Large intestine (tissue), 12 donors: ENCODE measurements at places on chromosomes 7 and 10. TPM values are rescaled to one million over a fixed set of nuclear protein-coding genes. Genes with fewer than 3 reads are reported as not detected.

The ANKRD1 gene
- 0.06 TPM for polyA plus RNA-seq

The TMEM184A gene
- polyA plus RNA-seq, result 58.6 TPM

The ARF5 gene
- 225 TPM for polyA plus RNA-seq

The CSTF2T gene
- 24.4 TPM for polyA plus RNA-seq

GRCh38 chr7:992709-993607 lies 10.0 kb downstream of the CYP2W1 start:
- H3K4me1 ChIP-seq, result peaks cover 34% of the 10 kb centered on the region
- DNase-seq, result peak; percentile 92
- peaks cover 20% of the 10 kb centered on the region for H3K36me3 ChIP-seq
- no peak overlapping the region for H3K27ac ChIP-seq
- H3K27me3 ChIP-seq, result no peaks in the 10 kb centered on the region

DNA sequence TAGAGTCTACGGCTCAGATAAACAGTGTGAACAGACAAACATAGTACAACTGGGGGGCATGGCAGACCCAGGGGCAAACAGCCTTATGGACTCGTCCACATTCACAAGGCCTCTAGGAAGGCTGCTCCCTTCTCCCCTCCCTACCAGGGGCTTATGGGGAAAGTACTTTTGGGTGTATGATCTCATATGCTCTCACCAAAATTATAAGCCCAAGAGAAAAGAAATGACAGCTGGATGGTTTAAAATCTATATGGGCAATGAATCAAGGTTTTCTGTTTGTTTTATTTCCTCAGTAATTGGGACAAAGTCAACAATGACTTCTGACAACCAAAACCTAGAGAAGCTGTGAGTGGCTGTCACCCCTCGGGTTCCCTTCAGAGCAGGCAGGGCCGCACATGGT lies 144.4 kb downstream of the PKD1L1 start:
- no peak overlapping the region for H3K27ac ChIP-seq
- H3K4me3 ChIP-seq, result no peak overlapping the region
- no peaks in the 10 kb centered on the region for H3K36me3 ChIP-seq
- H3K4me1 ChIP-seq, result peaks cover 10% of the 10 kb centered on the region

DNA sequence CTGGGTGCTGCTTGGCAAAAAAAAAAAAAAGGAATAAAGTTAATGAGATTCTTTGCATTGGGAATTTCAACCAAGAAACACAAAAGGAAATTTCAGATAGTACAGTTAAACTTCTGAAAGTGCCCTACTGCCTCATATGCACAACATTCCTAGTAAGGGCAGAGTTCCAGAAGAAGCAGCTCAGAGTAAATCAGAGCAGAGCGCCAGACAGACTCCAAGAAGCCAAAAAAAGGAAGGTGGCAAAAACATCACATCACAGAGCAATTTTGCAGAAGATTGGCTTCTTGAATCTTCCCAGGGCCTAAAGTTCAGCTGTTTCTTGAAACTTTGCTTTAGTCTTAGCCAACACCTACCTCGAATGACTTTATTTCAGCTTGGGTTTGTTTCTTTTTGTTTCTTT lies 544.1 kb downstream of the XPNPEP1 start:
- H3K27ac ChIP-seq, result no peak overlapping the region
- no peak overlapping the region for H3K4me3 ChIP-seq
- no peaks in the 10 kb centered on the region for H3K36me3 ChIP-seq

- H3K36me3 ChIP-seq, result peaks cover 41% of the 10 kb centered on the region
- H3K4me3 ChIP-seq, result no peak overlapping the region
- H3K27ac ChIP-seq, result no peak overlapping the region
- no peaks in the 10 kb centered on the region for H3K27me3 ChIP-seq
- H3K4me1 ChIP-seq, result peaks cover 22% of the 10 kb centered on the region
Observed at GRCh38 chr7:6479067-6479466, 31.3 kb upstream of the DAGLB start.

DNA sequence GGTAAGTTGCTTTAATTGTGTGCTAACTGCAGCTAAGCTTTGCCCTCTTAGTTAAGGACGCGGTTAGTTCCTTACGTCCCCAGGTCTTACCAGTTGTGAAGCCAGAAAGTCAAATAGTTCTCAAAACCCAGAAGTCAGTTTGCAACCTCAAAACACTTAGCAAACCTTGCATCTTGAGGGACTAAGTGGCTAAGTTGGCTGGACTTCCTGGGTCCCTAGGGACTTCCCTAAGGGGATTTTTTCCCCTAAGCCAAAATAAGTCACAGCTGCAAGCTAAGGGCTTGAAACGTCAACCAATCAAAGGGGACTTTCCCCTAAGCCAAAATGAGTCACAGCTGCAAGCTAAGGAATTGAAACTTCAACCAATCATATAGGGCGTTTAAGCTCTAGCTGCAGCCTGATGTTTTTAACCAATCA lies 36.2 kb upstream of the HECW1 start:
- H3K27ac ChIP-seq, result no peak overlapping the region
- peaks cover 3% of the 10 kb centered on the region for H3K27me3 ChIP-seq
- DNase-seq, result no peak
- H3K4me1 ChIP-seq, result no peaks in the 10 kb centered on the region
- H3K4me3 ChIP-seq, result no peak overlapping the region

DNA sequence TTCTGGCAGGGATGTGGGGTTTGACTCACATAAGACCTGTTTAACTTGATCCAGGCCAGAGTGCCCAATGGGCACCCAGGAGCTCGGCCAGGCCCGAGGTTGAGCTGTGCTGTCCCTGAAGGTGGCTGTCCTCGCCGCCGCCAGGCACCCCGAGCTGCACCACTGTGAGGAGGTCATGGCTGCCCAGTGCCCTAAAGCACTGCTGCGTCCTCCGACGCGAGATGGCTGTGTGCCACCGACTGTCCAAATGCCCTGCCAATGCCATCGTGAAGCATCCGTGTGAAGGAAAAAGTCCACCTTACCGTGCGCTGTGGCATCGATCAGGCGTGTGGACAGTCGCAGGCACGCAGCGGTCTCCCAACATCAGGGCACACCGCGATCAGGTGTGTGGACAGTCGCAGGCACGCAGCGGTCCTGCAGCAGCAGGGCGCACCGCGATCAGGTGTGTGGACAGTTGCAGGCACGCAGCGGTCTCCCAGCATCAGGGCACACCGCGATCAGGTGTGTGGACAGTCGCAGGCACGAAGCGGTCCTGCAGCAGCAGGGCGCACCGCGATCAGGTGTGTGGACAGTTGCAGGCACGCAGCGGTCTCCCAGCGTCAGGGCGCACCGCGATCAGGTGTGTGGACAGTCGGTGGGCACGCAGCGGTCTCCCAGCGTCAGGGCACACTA lies 120.3 kb downstream of the VIPR2 start:
- DNase-seq, result no peak
- H3K27me3 ChIP-seq, result peaks cover 10% of the 10 kb centered on the region
- peaks cover 4% of the 10 kb centered on the region for H3K4me1 ChIP-seq
- H3K27ac ChIP-seq, result no peak overlapping the region

DNA sequence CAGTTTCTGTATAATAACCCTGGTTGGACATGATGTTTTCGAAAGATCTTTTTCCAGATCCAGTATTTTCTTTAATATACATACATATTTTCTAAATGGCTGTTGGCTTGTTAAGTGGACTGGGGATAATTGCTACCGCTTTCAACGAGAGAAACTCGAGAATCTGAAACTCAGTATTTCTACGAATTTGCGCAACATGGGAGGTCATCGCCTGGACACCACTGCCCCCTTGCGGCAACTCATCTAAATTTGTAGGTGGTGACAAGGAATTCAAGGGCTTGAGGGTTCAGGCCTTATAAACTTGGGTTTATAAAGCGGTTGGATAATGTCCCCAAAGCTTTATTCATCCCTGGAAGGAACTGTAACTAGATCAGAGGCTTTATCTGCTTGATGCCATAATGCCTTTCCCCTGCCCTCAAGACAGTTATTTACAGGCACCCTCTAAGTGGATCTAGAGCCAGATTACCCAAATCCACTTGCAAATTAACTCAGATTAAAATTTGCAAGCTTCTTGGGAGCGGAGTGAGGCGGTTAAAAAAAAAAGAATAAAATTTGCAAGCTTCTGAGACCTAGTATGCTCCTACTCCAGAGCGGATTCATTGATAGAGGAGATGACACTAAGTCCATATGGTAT lies 21.3 kb upstream of the KCNK18 start:
- peaks cover 6% of the 10 kb centered on the region for H3K4me1 ChIP-seq
- H3K4me3 ChIP-seq, result peak overlapping the region; percentile 41
- DNase-seq, result peak; percentile 64
- peaks cover 28% of the 10 kb centered on the region for H3K27me3 ChIP-seq
- no peaks in the 10 kb centered on the region for H3K36me3 ChIP-seq
- no peak overlapping the region for H3K27ac ChIP-seq

- H3K27me3 ChIP-seq, result no peaks in the 10 kb centered on the region
- H3K4me3 ChIP-seq, result no peak overlapping the region
- H3K4me1 ChIP-seq, result no peaks in the 10 kb centered on the region
Observed at GRCh38 chr10:123212640-123213039, 58.4 kb downstream of the BUB3 start.

- no peaks in the 10 kb centered on the region for H3K36me3 ChIP-seq
- no peak overlapping the region for H3K4me3 ChIP-seq
- peak overlapping the region; percentile 5 for H3K27ac ChIP-seq
- peaks cover 11% of the 10 kb centered on the region for H3K4me1 ChIP-seq
- H3K27me3 ChIP-seq, result no peaks in the 10 kb centered on the region
Observed at GRCh38 chr10:12448729-12449391, 99.5 kb downstream of the CAMK1D start.

- no peaks in the 10 kb centered on the region for H3K4me1 ChIP-seq
- H3K36me3 ChIP-seq, result no peaks in the 10 kb centered on the region
- DNase-seq, result no peak
- H3K27me3 ChIP-seq, result no peaks in the 10 kb centered on the region
- no peak overlapping the region for H3K4me3 ChIP-seq
Observed at GRCh38 chr7:28458732-28459131, 46.4 kb downstream of the CREB5 start.

GRCh38 chr10:7608001-7608400 lies 58.8 kb downstream of the ITIH5 start:
- H3K4me1 ChIP-seq, result no peaks in the 10 kb centered on the region
- H3K27me3 ChIP-seq, result no peaks in the 10 kb centered on the region
- no peak for DNase-seq
- no peaks in the 10 kb centered on the region for H3K36me3 ChIP-seq
- H3K4me3 ChIP-seq, result no peak overlapping the region

DNA sequence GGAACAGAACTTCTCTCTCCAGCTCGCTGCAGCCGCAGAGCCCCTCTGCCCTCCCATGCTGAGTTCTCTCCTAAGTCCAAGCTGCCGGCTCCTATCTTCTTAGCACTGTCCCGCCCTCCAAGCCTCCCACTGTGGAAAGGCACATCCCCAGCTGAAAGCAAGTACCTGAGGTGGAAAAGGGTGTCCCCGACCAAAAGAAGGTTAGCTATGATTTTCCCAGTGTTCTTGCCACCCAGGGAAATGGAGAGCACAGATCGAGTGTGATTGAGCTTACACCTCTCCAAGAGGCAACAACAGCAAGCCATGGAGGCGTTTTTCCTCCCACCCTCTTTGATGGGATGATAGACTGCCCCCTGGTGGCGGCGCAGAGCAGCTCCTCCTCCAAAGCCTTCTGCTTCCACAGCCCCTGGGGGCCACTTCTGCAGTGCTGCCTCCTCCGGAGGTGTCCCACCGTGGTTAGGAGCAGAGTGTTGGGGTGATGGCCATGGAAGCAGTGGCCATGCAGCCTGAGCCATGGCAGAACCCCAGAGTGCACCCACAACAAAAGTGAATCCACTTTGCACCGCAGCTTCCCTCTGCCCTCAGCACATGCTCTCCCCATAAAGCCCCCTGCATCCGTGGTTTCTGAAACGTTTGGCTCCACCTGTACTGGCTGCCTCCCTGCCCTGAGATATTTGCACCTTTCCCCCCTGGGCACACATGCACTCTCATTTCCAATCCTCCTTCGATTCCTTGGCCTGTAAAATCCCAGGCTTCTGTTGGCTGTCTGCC lies 143.1 kb upstream of the STK17A start:
- no peak overlapping the region for H3K27ac ChIP-seq
- no peaks in the 10 kb centered on the region for H3K36me3 ChIP-seq
- peak; percentile 26 for DNase-seq

GRCh38 chr7:122885583-122886356 lies 490 bp downstream of the CADPS2 start:
- peak overlapping the region; percentile 76 for H3K27ac ChIP-seq
- H3K4me1 ChIP-seq, result peaks cover 9% of the 10 kb centered on the region
- H3K36me3 ChIP-seq, result no peaks in the 10 kb centered on the region
- peak overlapping the region; percentile 89 for H3K4me3 ChIP-seq

GRCh38 chr10:22252224-22252800 lies 34.5 kb upstream of the EBLN1 start:
- no peaks in the 10 kb centered on the region for H3K4me1 ChIP-seq
